ENCODE measurements at places on chromosomes 1 and 21. TPM values are rescaled to one million over a fixed set of nuclear protein-coding genes. Genes with fewer than 3 reads are reported as not detected.

GRCh38 chr1:172211221-172211620 lies 209.3 kb upstream of the C1orf105 start:
- DNase-seq: no peak

- no peak for DNase-seq
Observed at GRCh38 chr1:17919525-17920439, 164.6 kb downstream of the ACTL8 start.

GRCh38 chr1:162388615-162389014 lies 7.1 kb downstream of the C1orf226 start:
- DNase-seq: peak; percentile 35

GRCh38 chr21:45630066-45630694 lies 13.3 kb upstream of the PCBP3 start:
- no peak for DNase-seq

- no peak for DNase-seq
Observed at GRCh38 chr1:193221651-193222050, 35.2 kb upstream of the B3GALT2 start.

DNA sequence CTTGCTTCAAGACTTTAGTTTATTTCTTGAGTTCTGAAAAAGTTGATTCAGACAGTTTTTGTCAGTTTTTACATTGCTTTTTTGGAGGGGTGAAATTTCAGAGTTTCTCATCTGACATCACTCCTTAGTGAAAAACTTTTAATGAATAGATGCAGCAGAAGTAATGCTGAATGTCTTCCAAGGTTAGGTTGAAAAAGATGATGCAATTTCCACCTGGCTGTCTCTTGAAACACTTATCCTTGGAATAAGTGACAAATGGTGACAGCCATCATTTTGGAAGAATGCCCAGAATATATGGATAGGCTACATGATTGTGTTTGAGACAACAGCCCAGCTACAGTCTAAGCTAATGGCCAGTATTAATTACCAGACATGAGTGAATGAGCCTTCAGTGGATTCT lies 140.8 kb downstream of the ZNF644 start:
- DNase-seq: no peak

GRCh38 chr1:174352883-174353608 lies 94.7 kb upstream of the GPR52 start:
- DNase-seq: no peak

DNA sequence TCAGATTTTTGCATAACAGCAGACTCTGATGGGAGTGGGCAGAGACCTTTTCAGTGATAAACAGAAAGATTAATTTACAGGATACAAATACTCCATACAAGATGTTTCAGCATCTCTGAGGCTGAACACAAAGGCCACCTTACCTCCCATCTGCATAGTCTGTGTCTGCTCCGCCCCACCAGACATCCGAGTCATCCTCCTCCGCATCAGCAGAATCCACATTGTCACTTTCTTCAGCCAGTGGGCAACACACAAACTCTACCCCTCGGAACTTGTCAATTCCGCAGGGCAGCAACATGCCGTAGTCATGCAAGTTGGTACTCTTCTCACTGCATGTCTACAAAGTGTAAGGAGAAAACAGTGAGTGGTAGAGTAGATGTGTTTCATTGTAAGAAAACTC lies 119.7 kb downstream of the APP start:
- no peak for DNase-seq

- peak; percentile 83 for DNase-seq
Observed at GRCh38 chr1:23544444-23545389, 13.7 kb upstream of the E2F2 start.

DNA sequence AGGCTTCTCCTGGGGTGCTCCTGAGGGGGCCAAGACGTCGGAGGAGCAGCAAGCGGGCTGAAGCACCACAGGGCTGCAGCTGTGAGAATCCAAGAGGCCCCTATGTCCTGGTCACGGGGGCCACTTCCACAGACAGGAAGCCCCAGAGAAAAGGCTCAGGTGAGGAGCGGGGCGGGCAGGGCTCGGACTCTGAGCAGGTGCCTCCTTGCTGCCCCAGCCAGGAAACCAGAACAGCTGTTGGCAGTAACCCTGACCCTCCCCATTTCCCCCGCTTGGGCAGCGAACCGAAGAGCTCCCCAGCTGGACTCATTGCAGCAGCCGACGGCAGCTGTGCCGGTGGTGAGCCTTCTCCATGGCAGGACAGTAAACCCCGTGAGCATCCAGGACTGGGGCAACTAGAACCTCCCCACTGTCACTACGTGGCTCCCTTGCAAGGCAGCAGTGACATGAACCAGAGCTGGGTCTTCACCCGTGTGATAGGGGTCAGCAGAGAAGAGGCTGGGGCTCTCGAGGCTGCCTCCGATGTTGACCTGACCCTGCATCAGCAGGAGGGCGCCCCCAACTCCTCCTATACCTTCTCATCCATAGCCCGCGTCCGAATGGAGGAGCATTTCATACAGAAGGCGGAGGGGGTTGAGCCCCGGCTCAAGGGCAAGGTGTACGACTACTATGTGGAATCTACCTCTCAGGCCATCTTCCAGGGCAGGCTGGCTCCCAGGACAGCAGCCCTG lies 625 bp downstream of the KLHDC7A start:
- DNase-seq: no peak

- no peak for DNase-seq
Observed at GRCh38 chr1:245118806-245119205, 36.0 kb upstream of the KIF26B start.

GRCh38 chr21:45550522-45551210 lies 8.4 kb upstream of the SLC19A1 start:
- peak; percentile 43 for DNase-seq

- DNase-seq: no peak
Observed at GRCh38 chr1:245858722-245859492, 648.2 kb downstream of the SMYD3 start.

DNA sequence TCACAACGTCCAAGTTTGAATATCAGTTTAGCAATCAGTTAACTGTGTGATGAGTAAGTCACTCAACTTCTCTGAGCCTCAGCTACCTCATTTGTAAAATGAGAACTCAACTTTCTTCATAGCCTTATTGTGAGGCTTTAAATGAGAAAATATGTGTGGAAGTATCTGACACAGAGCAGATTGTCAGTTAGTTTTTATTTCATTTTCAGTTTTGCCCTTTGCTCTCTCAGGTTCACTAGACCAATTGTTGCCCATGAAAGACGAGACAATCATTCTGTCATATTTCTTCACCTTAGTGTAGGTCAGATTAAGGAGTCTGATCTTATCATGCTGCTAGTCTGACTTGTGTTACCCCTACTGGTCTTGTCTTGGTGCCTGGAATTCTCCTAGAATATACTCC lies 232.8 kb upstream of the PTBP2 start:
- no peak for DNase-seq

- no peak for DNase-seq
Observed at GRCh38 chr1:30446095-30446494, 277.3 kb downstream of the MATN1 start.

Gene OR2T2
- total RNA-seq: not detected

Gene PERM1
- total RNA-seq: 0.10 TPM

Gene GNPAT
- 28.5 TPM for total RNA-seq
